ENCODE measurements at places on chromosomes 12 and 14.

DNA sequence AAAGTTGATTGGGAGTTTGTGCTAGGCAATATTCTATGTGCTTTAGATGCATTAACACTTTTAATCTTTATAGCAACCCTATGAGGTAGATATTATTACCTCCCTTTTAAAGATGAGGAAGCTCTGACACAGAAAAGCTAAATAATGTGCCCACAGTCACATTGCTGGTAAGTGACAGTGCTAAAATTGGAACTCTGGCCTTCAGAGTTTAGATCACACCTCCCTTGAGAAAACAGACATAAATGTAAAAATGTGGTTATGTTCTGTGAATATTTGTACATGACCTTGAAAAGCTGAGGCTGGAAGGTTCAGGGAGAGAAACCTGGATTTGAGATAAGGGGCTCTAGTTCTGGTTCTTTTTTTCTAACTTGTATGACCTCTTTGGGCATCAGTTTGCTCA lies 1.9 kb downstream of the ABHD4 start:
- no peak overlapping the region for H3K4me3 ChIP-seq
- peaks cover 7% of the 10 kb centered on the region for H3K4me1 ChIP-seq
- no peak overlapping the region for H3K27ac ChIP-seq
- DNase-seq, result no peak

GRCh38 chr12:63480186-63480585 lies 188.1 kb downstream of the DPY19L2 start:
- no peaks in the 10 kb centered on the region for H3K4me1 ChIP-seq
- H3K27ac ChIP-seq, result no peak overlapping the region
- H3K27me3 ChIP-seq, result no peaks in the 10 kb centered on the region
- DNase-seq, result no peak
- H3K4me3 ChIP-seq, result no peak overlapping the region

DNA sequence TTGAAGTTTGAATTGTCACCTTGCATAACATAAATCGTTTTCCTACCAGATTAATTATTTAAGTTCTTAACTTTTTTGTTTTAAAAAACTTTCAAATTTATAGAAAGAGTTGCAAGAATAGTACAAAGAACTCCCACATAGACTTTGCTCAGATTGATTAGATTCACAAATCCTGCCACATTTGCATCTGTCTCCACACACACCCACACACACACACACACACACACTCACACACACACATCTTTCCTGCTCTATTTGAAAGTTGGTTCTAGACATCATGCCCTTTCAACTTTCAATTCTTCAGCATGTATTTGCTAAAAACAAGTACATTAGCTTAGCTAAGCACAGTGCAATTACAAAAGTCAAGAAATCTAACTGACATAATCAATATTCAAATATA lies 184.0 kb downstream of the ITPR2 start:
- no peaks in the 10 kb centered on the region for H3K4me1 ChIP-seq
- H3K36me3 ChIP-seq, result no peaks in the 10 kb centered on the region
- H3K27me3 ChIP-seq, result no peaks in the 10 kb centered on the region
- no peak for DNase-seq

DNA sequence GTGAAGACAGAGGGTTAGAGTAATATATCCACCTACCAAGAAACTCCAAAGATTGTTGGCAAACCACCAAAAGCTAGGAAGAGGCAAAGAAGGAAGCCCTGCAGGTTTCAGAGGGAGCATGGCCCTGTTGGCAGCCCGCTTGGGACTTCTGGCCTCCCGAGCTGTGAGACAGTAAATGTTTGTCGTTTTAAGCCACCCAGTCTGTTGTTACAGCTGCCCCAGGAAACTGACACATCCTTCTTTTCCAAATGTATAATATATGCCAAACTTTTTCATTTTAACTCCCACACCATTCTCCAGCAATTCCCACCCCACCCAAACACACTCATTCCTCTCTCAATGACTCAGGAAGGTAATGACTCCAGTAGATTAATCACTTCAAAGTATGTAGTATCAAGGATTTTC lies 74.0 kb downstream of the RPS29 start:
- H3K4me1 ChIP-seq, result no peaks in the 10 kb centered on the region
- H3K4me3 ChIP-seq, result no peak overlapping the region
- no peak for DNase-seq
- H3K36me3 ChIP-seq, result no peaks in the 10 kb centered on the region
- H3K27me3 ChIP-seq, result no peaks in the 10 kb centered on the region

DNA sequence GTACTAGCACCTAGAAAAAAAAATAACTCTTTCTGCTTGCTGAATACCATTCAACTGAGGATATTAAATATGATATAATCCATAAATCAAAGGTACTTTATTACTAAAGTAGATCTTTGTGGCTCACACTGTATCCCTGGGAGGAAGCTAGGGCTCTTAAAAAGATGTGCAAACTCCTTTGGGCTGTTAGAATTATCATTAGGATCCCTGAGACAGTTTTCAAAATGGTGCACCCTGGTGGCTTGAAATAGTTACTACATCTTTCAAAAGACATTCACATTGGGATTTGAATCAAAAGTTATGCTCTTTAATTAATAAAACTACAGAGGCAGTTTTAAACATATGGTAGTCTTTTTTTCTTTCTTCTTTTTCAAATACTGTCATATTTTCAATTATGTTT lies 228.5 kb upstream of the G2E3 start:
- DNase-seq, result no peak
- no peaks in the 10 kb centered on the region for H3K4me1 ChIP-seq
- H3K4me3 ChIP-seq, result no peak overlapping the region
- H3K27me3 ChIP-seq, result no peaks in the 10 kb centered on the region
- no peaks in the 10 kb centered on the region for H3K36me3 ChIP-seq

- DNase-seq, result peak; percentile 96
- no peaks in the 10 kb centered on the region for H3K27me3 ChIP-seq
- peak within 1 kb of the TSS; percentile 99 for H3K27ac ChIP-seq
These were observed at the start of gene UBC for GRCh38 chr12:124914392-124915238. Gene UBC, minus strand, starts transcription at chr12:124914650. Its CDS starts 879 bp downstream, at chr12:124913771.

DNA sequence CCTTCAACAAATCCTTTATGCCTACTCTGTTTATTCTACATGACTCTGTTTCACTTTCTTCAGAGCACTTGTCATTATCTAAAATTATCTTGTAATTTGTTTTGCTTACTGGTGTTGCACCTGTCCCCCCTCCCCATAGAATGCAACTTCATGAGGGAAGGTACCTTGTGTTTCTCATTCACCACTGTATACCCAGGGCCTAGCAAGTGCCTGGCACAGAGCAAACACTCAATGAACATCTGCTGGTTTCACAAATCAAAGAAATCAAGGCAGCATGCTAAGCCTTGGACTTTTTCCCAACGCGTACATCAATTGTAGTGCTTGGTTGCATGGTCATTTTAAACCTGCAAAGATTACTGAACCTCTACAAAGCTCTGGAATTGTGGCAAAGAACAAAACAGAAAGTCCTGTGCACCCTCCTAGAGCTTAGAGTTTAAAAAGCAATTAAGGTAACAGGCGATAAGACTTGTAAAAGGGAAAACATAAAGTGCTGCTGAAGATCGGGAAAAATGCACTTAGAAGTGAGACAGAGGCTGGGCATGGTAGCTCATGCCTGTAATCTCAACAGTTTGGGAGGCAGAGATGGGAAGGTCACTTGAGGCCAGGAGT lies 479.1 kb downstream of the MED13L start:
- no peak overlapping the region for H3K27ac ChIP-seq
- no peak for DNase-seq
- no peaks in the 10 kb centered on the region for H3K27me3 ChIP-seq
- no peaks in the 10 kb centered on the region for H3K36me3 ChIP-seq

DNA sequence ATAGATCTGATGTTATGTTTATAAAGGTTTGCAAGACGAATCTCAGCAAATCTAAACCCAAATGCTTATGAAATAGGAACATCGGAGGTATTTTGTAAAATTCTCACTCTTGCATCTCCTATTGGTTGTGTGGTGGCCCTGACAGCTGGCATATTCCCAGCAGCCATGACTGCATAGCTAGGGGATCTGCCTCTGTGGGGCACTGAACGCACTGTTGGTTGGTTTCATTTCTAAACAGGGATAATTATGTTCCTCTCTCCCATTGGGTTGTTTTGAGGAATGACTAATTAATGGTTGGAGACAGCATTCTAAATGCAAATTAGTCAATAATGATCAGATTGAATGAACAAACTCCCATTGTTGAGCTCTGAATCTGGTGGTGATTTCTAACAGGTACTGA lies 2.7 kb upstream of the BEST3 start:
- DNase-seq, result no peak
- H3K27me3 ChIP-seq, result no peaks in the 10 kb centered on the region
- H3K4me3 ChIP-seq, result no peak overlapping the region
- H3K27ac ChIP-seq, result no peak overlapping the region
- no peaks in the 10 kb centered on the region for H3K36me3 ChIP-seq
- no peaks in the 10 kb centered on the region for H3K4me1 ChIP-seq

DNA sequence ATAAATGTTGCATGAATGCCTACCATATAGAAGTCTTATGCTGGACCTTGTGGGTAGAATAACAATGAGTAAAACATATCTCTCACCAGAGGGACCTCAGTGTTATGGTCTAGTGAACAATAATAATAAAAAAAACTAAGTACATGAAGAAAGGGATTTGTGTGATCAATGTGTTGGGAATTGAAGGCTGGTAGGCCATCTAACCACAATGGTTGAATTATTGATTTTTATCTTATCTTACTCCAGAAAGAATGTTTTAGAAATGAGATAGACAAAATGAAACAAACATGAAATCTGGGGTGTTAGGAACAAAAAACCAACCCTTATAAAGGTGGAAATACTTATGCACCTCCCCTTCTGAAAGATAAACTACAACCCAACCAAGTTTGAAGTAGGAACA lies 243.9 kb upstream of the LRIG3 start:
- no peaks in the 10 kb centered on the region for H3K36me3 ChIP-seq
- DNase-seq, result no peak
- H3K4me3 ChIP-seq, result no peak overlapping the region
- no peaks in the 10 kb centered on the region for H3K27me3 ChIP-seq
- H3K4me1 ChIP-seq, result no peaks in the 10 kb centered on the region

GRCh38 chr12:78966062-78966461 lies 101.5 kb downstream of the SYT1 start:
- no peaks in the 10 kb centered on the region for H3K4me1 ChIP-seq
- no peak for DNase-seq

- H3K27me3 ChIP-seq, result no peaks in the 10 kb centered on the region
- no peaks in the 10 kb centered on the region for H3K4me1 ChIP-seq
- H3K27ac ChIP-seq, result no peak overlapping the region
- H3K4me3 ChIP-seq, result no peak overlapping the region
These were observed 170.7 kb downstream of the PPFIA2 start for GRCh38 chr12:81588235-81589008.

- H3K4me3 ChIP-seq, result no peak overlapping the region
- H3K27ac ChIP-seq, result no peak overlapping the region
- peak; percentile 10 for DNase-seq
- no peaks in the 10 kb centered on the region for H3K36me3 ChIP-seq
These were observed 208.0 kb downstream of the SLC41A2 start for GRCh38 chr12:104750061-104750460.

DNA sequence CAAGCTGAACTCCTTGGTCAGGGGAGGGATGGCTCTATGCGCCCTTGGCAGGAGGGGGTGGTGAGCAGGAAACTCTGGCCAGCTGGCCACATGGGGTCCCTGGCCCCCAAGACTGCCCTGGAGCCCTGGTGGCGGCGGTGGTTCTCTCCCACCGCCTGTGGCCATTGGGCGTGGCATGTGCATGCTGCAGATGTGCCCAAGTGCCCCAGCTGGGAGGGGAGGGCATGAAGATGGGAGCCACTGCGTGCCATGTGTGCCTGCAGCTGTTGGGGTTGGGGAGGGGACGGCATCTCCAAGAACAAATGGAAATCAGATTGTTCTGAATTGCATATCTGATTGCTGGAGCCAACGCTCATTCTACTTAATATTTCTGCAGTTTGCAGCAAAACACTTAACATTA lies 115.7 kb upstream of the IGF1 start:
- H3K27me3 ChIP-seq, result no peaks in the 10 kb centered on the region
- H3K27ac ChIP-seq, result no peak overlapping the region
- H3K4me3 ChIP-seq, result no peak overlapping the region
- no peaks in the 10 kb centered on the region for H3K36me3 ChIP-seq
- no peak for DNase-seq

DNA sequence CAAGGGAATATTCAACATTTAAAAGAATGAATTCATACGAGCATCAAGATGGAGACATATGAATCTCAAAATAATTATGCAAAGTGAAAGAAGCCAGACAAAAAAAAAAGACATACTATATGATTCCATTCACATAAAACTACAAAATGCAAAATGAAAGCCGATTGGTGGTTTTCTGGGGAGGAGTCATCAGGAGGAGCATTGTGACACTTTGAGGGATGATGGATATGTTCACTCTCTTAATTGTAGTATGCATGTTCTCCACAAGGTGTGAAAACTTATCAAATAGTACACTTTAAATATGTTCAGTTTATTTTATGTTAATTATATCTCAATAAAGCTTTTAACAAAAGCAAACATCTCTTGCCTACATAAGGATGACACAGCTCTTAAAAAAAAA lies 13.5 kb downstream of the OLR1 start:
- no peak overlapping the region for H3K4me3 ChIP-seq
- DNase-seq, result no peak
- H3K4me1 ChIP-seq, result no peaks in the 10 kb centered on the region

- H3K4me1 ChIP-seq, result no peaks in the 10 kb centered on the region
- no peak overlapping the region for H3K27ac ChIP-seq
- H3K4me3 ChIP-seq, result no peak overlapping the region
- no peak for DNase-seq
These were observed 49.1 kb upstream of the KCNH3 start for GRCh38 chr12:49489720-49490119.

DNA sequence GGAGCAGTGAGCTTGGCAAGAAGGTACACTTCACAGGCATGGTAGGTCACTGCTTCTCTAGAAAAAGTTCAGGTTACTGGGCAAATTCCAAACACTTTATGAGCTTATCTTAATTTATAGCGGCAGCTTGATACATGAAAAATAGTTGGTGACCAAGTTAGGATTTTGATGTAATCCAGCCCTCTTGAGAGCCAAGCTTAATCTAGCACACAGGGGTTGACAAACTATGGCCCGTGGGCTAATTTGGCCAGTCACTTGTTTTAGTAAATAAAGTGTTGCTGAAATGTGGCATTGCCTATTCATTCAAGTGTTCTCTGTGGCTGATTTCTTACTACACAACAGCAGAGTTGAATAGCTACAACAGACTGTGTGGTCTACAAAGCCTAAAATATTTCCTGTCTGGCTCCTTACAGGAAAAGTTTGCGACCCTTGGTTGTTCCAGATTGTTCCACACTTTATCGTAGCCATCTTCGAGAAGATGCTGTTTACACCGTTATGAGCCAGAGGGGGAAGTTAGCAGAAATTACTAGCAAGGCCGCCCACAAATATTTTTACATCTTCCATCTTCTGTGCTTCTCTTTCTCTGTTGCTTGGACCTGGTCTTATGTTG lies 120.9 kb downstream of the DAAM1 start:
- H3K36me3 ChIP-seq, result no peaks in the 10 kb centered on the region
- DNase-seq, result no peak

DNA sequence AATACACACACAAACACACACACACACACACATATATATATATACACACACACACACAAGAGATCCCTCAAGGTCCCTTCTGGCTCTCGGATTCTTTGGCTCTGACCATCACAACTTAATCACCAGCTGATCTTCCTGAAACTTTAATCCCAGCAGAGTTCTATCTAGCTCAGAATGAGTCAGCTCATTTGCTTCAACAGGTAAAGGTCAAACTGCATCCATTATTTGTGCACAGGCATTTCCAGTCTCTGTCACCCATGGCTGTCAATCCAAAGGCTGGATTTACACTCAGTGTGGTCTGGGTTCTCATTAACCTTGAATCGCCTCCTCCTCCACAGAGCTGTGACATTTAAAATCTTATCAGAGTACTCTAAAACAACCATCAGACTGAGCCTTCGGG lies 113.3 kb upstream of the TMPO start:
- H3K27ac ChIP-seq, result no peak overlapping the region
- no peak for DNase-seq
- peaks cover 7% of the 10 kb centered on the region for H3K4me1 ChIP-seq
- H3K27me3 ChIP-seq, result no peaks in the 10 kb centered on the region
- H3K4me3 ChIP-seq, result no peak overlapping the region
- no peaks in the 10 kb centered on the region for H3K36me3 ChIP-seq
